NCI-H774 (cell line): ENCODE measurements at places on chromosomes 6 and 20.

DNA sequence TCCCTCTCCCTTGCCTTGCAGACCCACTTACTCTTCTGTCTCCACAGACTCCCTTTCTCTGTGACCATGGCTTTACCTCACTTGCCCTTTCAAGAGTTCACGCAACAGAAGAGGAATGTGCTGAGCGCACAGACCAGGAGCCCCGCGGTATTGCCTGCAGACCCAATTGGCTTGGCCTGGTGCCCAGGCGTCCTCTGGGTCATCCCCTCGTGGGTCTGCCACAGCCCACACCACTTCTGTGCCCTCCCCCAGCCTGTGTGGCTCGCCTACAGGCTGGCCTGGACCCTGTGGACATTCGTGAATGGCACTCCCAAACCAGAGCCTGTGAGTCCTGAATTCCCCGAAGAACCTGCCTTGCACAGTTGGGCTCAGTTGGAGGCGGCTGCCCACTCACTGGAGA is 15.3 kb upstream of the NINL start:
- no peak for DNase-seq

GRCh38 chr6:113276601-113277000 is 580.5 kb upstream of the MARCKS start:
- no peak for DNase-seq

- peak; percentile 85 for DNase-seq
Observed at GRCh38 chr6:47083586-47084047, 41.5 kb upstream of the ADGRF1 start.

DNA sequence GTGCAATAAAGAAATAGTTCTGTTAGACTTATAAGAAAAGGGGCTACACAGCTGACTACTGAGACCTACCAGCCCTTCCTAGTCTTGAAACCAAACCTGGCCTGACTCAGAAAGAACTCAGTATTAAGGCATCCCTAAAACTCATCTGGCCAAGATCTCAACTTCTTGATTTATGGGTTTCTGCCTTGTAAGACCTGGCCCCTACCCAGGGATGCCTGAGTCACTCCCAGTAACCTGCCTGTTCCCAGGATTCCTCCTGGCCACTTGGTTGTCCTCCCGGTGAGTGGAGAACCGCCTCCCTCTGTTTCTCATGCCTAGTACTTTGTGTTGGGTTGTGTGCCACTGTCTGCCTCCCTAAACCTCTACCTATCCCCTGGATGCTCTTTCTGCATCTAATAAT is 189.4 kb upstream of the PREP start:
- DNase-seq, result no peak

GRCh38 chr6:113352831-113353230 is 504.3 kb upstream of the MARCKS start:
- DNase-seq, result no peak

DNA sequence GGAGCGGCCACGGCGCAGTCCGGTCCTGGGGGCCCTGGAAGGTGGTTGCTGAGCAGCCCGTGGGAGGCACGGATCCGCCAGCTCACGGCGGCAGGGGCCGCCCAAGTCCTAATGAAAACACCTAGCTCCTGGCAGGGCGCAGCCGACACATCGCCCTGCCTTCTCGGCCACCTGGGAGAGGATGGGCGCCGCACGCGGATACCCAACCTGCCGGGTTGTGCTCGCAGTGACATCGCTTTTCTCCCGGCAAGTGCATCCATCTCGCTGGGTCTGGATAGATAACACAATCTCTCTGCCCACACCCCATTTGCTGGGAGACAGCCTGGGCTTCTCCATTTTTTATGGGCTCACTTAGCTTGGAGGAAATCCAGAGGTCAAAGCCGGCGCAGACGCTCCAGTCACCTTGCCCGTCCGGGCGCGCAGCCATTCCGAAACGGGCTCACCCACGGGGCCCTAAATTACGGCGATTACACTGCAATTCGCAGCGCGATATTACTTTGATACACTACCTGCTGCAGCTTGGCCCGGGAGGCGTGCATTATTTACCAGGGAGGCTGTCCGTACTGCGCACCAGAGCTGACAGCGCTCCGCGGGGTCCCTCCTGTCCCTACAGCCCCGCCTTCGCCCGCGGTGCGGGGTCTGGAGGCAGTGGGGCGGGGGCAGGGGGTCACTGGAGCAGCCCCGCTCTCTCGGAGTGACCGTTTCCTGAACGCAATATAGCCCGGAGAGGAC is 36.2 kb upstream of the CCDC167 start:
- DNase-seq, result peak; percentile 13

DNA sequence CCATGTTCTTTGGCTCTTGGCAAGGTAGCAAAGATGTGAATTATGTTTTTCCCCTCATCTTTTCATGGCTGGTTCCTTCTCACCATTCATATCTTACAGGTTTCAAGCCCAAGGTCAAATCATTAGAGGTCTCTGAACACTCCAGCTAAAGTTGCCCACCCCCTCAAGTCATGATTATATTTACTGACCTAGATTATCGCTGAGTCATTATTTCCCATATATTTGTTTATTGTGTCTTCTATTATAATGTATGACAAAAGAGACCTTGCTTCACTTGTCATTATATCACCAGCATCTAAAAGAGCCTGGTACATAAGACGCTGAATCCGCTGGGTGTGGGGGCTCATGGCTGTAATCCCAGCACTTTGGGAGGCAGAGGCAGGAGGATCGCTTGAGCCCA is 12.4 kb downstream of the DSN1 start:
- no peak for DNase-seq

GRCh38 chr6:127851197-127851596 is 49.7 kb downstream of the THEMIS start:
- DNase-seq, result no peak

- DNase-seq, result no peak
Observed at GRCh38 chr20:57114290-57115005, 152.0 kb downstream of the BMP7 start.

GRCh38 chr20:16167423-16168130 is 405.7 kb downstream of the KIF16B start:
- DNase-seq, result no peak

- no peak for DNase-seq
Observed at GRCh38 chr20:45611054-45611453, 18.5 kb upstream of the WFDC10A start.
